ENCODE measurements at places on chromosomes 5 and 9. TPM values are rescaled to one million over a fixed set of nuclear protein-coding genes. Genes with fewer than 3 reads are reported as not detected.
A peak's percentile ranks its signal among the peaks of the same experiment; 100 is the strongest.

- DNase-seq, result no peak
These were observed 10.3 kb upstream of the ROPN1L start for GRCh38 chr5:10431415-10431814.

- no peak for DNase-seq
These were observed 126.7 kb downstream of the MACROH2A1 start for GRCh38 chr5:135272311-135272805.

GRCh38 chr9:4346131-4346530 lies 46.3 kb upstream of the GLIS3 start:
- no peak for DNase-seq

DNA sequence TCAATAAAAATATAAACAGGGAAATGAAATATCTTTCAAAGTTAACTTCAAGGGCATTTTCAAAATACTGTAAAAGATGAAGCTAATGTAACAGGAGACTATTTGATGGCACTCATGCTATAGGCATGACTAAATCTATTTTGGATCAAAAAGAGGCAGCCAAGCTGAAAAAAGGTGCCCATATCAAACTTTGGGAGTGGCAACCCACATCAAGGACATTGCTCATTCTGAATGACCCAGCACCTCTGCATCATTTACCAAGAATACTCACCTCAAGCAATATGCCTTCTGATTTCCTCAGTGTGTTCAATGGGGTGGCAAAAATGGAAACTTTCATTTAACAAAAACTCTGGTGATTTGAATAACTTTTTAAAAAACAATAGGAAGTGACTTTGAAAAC lies 853.3 kb downstream of the TLE1 start:
- no peak for DNase-seq

DNA sequence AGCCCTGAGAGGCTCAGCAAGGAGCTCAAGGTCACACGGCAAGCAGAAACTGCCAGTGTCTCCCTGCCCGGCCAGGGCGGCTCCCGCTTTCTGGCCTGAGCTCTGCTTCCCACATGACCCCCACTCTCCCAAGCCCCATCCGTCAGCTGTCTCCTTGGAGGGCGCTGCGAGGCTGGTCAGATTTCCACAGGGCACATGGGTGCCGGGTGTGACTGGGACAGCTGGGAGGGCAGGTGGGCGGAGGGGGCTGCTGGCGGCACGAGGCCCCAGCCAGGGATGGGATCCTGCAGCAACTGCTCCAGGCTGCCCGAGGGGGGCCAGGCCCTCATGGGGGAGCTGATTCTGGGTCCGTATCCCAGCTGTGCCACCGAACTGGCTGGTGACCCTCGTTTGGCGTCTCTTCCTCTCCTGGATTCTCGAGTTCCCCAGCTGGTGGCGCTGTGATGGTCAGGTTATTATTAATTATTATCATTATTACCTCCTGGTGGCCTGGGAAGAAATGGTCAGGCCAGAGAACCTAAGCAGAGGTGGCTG lies 12.9 kb upstream of the WDR38 start:
- no peak for DNase-seq

DNA sequence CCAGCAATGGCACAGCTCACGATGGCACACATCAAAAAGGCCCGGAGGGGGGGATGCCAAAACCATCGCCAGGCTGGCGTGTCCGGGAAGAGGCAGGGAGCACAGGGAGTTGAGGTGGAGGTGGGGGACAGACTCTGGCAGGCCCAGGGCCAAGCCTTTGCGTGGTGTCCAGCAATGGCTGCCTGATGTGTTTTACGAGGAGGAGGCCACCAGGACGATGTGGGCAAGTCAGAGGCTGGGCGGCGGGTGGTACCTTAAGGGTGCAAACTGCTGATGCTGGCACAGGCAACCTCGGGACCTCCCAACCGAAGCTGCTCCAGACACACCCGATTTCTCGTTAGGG lies 4.7 kb downstream of the VAV2 start:
- DNase-seq, result no peak

DNA sequence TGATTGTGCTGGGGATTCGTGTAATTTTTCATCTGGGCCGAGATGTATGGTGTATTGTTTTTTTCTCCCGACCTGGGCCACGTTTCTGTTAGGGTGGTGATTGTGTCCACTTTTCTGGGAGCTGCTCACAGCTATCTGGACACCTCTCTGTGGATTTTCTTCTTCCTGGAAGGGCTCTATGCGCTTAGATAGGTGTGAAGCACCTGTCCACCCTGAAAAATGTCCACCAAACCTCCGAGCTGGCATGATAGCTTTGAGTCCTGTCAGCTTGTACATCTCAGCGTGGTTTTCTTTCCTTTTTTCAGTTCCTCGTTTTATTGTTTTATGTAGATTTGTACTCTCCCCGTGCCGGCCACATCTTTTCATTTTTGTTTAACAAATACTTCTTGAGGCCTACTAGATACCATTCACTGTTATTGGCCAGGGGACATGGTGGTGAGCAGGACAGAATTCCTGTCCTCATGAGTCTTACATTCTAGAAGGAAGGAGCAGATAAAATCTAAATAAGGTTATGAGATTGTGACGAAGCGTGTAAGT lies 1.1 kb downstream of the UGCG start:
- DNase-seq, result no peak

DNA sequence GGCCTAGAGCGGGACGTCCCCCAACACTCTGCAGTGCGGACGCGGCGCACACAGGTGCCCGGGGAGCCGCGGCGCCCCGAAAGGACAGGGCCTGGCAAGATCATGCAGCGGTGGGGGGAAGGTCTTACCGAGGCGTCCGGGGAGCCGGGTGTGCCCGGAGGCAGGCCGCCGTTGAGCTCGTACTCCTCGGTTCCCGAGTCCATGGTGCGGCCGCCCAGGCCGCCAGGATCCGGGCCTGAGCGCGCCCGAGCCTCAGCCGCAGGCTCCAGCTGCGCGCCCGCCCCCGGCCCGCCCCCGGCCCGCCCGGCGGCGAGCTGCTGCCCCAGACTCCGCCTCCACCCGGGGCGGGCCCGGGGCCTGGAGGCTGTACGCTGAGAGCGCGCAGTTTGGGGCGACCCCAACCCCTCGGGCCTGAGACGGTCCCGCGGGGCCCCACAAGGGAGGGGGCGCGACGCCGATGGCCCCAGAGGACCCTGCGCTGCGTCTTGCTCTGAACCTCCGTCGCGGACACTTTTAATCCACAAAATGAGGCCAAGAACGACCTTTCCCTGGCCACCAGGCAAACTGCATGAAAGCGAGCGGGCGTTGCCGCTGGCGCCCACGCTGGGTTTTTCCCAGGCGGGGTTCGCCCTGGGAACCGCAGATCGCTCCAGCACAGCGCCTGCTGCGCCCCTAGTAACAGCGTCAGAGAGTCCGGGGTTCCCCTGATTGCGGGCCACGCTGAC lies at the start of gene NINJ1:
Gene NINJ1 (minus strand): TSS at position 237 of the 725 bp plus-strand sequence. CDS start 34 bp downstream, at position 203.
- DNase-seq, result peak; percentile 65

- DNase-seq, result no peak
These were observed 144.0 kb downstream of the TMC1 start for GRCh38 chr9:72665421-72665820.

GRCh38 chr9:89721176-89721700 lies 116.4 kb downstream of the GADD45G start:
- DNase-seq, result no peak

- no peak for DNase-seq
These were observed 17.1 kb downstream of the C9orf43 start for GRCh38 chr9:113427629-113428028.

DNA sequence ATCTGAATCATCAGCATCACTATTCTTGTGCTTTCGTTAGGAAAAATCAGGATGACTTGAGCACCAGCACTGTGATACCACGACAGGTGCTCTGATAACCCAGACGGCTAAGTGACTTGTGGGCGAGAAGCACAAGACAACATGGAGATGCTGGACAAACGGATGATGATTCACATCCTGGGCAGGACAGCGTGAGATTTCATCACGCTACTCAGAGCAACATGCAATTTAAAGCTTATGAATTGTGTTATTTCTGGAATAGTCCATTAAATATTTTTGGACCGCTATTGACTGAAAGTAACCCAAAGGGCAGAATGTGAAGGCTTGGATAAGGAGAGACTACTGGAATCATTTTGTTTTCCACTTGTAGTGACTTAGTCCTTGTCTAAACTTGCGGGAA lies 114.8 kb upstream of the DAPK1 start:
- no peak for DNase-seq

DNA sequence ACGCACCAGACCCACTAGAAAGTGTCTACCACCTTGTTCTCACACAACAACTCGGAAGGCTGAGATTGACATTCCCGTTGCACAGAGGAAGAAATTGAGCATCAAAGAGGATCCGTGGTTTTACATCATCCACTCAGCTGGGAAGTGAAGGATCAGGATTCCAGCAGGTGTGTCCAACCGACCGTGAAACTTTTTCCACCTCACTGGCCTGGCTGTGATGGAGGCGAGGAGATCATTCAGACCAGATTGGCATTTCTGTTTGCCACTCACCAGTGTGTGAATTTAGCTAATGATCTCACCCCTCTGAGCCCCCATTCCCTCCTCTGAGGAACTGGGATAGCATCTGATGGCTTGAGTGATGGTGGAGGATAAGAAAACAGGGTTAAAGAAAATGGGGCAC lies 46.7 kb upstream of the CPLX2 start:
- DNase-seq, result no peak

DNA sequence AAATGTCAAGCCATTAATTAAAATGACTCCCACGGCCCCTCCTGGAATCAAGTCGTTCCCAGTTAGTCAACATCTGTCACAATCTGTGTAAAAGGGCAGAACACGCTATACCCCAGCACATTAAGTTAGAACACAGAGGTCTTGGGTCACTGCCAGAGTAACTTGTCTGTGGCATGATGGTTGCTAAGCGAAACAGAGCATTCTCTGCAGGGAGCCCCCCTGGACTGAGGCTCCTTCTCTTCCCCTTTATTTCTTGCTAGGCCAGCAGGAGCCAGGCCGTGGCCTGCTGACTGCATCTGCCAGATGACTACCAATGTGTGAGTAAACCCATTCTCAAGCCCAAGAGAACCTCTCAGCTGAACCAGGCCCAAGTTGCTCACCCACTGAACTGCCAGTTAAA lies 51.9 kb upstream of the ZBED3 start:
- DNase-seq, result no peak

GRCh38 chr5:130099008-130099407 lies 194.7 kb downstream of the CHSY3 start:
- DNase-seq, result no peak

DNA sequence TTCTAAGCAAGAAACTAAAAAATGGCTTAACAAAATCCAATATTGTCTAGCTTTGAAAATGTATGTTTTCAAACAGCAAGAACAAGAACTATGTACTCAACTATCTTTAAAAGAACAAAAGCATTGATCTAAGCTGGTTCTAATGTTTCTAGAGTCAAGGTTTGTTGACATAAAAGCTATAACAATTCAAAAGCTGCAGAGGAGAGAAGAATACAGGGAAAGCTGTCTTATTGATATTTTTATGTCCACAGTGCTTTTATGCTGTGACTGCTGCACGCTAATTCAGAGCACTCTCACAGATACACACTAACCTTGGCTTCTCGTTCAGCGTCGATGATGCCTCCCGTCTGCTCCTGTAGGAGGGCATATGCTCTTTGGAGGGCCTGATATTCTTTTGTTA lies 129.5 kb upstream of the DPYSL3 start:
- no peak for DNase-seq

- DNase-seq, result no peak
These were observed 126.0 kb downstream of the MEF2C start for GRCh38 chr5:88756953-88757352.

GRCh38 chr9:81082221-81082620 lies 607.1 kb downstream of the TLE1 start:
- no peak for DNase-seq

DNA sequence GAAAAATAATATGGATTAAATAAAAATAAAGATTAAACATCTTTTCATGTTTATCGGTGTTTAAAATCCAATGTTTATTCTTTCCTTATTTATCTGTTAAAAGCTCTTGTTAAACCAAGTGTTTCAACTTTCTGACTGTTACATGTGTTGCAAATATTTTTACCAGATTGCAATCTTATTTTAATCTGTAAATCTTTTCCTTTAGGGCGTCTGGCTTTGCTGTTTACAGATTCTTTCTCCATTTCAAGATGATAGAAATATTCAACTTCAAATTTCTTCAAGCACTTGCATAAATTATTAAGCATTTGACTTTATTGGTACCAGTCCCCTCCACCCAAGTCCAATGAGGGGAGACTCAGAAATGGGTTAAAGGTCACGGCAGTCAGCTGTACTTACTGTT lies 16.9 kb upstream of the ABCA1 start:
- DNase-seq, result no peak

- DNase-seq, result no peak
These were observed 29.5 kb upstream of the APC start for GRCh38 chr5:112708103-112708622.

DNA sequence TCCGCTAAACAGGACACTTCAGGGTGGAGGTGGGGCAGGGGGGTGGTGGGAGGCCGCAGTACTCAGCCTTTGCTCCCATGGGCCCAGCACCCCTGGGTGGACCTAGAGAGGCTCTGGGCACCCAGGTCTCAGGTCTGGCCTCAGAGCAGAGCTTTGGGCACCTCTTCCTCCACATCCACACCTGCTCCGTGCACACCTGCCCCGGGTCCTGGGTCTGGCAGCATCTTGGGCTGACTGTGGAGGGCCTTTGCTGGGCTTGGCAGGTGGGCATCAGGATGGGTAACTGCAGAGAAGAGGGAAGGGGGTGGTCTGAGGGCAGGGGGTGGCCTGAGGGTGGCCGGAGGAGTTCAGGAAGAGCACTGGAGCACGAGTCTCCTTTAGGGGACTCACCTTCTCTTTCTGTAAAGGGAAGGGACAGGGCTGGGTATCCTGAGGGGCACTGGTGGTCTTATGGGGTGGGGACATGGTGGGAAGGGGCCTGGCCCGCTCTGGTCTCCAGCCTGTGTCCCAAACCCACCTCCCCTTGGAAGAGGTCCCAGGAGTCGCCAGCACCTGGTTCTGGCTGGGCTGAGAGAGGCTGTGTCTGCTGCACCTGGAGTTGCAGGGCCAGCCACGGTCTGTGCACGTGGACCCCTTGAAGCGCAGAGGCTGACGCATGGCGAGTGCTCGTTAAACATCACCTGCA lies 106.7 kb upstream of the IER5L start:
- DNase-seq, result peak; percentile 8

DNA sequence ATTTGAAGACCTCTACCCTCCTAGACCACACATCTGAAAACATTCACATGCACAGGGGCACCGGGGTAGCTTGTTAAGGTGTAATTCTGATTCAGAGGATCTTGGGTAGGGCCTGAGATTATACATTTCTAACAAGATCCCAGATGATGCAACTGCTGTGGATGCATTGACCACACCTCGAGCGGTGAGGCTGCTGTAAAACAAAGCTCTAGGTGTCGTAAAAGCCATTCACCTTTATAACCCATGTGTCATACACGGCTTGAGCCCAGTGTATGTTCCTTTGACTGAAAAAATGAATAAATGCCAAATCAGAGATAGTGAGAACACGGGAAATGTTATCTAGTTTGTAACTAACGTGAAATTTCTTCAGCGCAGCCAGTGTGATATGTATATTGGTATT lies 1578.2 kb upstream of the WWC1 start:
- no peak for DNase-seq

MARVELD2 gene
- total RNA-seq, result 0.32 TPM

HAVCR2 gene
- 10.8 TPM for total RNA-seq

KIF4B gene
- not detected for total RNA-seq

PTGDS gene
- 48.2 TPM for total RNA-seq

SMIM33 gene
- not detected for total RNA-seq

OTP gene
- not detected for total RNA-seq

MAMDC2 gene
- 33.9 TPM for total RNA-seq

GPR150 gene
- total RNA-seq, result 0.33 TPM

IL4 gene
- total RNA-seq, result not detected

P4HA2 gene
- 26.2 TPM for total RNA-seq

PCDHGC4 gene
- 6.2 TPM for total RNA-seq

C9 gene
- not detected for total RNA-seq

PCDHB2 gene
- 10.8 TPM for total RNA-seq
